ENCODE measurements at places on chromosomes 6 and 20.

DNA sequence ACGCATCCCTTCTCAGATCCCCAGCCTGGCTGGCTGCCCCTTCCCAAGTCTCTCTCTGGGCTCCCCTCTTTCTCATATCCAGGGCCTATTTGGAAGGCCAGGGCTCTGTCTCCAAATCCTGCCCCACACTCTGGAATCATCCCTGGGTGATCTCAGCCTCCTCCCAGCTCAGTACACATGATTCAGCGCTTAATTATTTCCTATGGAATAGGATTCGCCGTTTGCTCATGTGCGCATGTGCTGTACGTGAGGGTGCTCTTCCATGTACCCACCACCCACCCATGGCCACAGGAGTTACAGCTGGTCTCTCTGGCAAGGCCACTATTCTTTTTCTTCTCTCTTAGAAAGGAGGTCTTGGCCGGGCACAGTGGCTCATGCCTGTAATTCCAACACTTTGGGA is 81.7 kb upstream of the FOXP4 start:
- no peak for DNase-seq

GRCh38 chr6:80548532-80548931 is 442.1 kb downstream of the BCKDHB start:
- no peak for DNase-seq

DNA sequence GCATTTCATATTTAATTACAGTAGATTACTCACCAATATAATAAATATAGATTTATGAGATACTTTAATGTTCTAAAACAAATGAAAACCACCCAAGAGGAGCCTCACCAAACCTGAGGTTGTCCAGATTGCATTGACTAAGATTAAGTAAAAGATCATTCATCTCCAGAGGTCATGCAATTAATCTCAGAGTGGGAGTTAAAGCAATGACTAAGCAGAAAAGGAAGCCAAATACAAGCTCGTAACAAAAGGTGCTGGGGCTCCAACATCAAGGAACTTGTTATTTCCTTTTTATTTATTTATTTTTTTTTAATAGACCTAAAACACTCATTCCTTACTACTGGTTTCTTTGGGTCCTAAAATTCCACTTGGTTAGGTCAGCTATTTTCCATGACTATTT is 57.7 kb downstream of the RSPO3 start:
- DNase-seq, result no peak

- no peak for DNase-seq
These were observed 59.9 kb downstream of the MDGA1 start for GRCh38 chr6:37637562-37638413.

GRCh38 chr20:17438436-17439039 is 92.6 kb downstream of the BFSP1 start:
- no peak for DNase-seq

DNA sequence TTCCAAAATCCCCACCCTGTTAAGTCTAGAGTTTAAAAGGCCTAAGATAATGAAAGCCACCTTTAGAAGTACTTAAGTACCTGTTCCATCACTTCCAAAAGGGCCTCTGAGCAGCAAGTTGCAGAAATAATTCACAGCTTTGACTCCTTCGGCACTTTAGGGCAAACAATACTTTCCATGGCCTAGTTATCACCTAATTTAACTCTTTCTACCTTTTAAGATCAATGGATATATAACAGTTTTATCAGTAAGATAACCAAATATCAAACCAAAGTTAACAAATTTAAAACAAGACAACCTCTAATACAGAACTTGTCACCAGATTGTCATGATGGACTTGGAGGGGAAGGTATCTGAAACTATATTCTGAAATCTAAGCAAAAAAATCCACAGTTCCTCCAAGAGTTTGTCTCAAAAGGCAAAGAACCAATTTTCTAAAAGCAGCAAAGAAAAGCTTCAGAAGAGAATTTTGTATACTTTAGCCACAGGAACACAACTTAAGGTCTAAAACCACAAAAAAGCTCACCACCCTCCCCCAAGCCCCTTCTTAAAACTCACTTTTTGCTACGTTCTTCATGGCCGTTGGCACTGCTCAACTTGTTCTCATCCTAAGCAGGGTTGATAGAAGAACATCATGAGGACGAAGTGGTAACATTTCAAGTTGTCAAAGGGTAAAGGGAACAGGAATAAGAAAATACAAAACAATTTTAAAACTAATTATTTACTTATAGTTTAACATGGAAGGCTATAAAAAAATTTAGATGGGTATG is 3.5 kb downstream of the RBM39 start:
- no peak for DNase-seq

DNA sequence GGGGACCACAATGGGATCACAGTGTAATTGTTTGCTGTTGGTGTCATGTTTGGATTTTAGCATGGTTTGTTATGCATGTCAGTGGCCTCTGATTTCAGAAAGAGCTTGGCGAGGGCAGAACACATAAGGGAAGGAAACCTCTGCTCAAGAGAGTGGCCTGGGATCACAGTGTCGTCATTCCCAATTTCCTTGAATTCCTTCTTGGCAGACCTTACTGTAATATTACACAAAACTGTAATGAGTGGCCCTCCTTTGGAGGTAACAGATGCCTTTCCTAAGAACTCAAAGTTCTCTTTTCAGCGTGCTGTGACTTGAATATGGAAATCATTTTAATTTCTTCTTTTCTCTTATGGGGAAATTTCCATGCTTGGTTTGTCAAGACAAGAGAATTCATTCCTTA is 46.9 kb downstream of the JAG1 start:
- DNase-seq, result no peak

- no peak for DNase-seq
These were observed 30.7 kb downstream of the HUS1B start for GRCh38 chr6:626236-626635.

DNA sequence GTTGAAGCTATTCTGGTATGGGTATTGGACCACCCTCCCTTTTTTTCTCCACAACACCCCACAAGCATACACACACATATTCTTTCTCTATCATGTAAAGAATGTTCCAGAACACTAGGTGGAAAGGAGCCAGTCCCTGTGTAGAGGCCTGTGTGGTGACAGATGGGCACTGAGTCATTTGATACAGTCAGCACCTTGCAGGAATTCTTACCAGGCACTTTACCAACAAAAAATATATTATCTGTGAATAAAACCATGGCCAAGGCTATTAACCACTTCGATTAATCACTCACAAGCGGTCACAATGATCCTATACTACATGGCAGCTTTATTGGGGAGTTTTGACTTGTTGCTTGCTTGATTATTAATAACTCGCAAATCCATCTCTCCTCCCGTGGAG is 149.5 kb downstream of the BFSP1 start:
- DNase-seq, result no peak

DNA sequence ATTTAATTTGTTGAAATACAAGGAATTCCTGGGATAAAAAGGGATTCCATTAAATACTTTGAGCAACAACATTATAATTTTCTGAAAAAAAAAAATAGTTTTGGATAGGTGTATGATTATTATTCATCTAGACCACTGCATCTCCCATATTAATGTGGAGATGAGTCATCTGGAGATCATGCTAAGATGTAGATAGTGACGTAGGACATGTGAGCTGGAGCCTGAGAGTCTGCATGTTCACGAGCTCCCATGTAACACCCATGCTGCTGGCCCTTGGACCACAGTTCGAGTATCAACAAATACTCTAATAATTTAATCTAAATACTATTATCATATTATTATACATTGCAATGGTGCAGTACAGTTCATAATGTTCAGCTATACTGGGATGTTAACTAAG is 91.6 kb downstream of the EPM2A start:
- DNase-seq, result no peak

GRCh38 chr6:88339761-88340160 is 173.6 kb upstream of the CNR1 start:
- DNase-seq, result no peak

GRCh38 chr6:78530208-78530607 is 337.1 kb upstream of the IRAK1BP1 start:
- no peak for DNase-seq

GRCh38 chr6:40394381-40394780 is 192.8 kb downstream of the LRFN2 start:
- DNase-seq, result no peak

- no peak for DNase-seq
These were observed 74.1 kb downstream of the BFSP1 start for GRCh38 chr20:17457079-17457478.

DNA sequence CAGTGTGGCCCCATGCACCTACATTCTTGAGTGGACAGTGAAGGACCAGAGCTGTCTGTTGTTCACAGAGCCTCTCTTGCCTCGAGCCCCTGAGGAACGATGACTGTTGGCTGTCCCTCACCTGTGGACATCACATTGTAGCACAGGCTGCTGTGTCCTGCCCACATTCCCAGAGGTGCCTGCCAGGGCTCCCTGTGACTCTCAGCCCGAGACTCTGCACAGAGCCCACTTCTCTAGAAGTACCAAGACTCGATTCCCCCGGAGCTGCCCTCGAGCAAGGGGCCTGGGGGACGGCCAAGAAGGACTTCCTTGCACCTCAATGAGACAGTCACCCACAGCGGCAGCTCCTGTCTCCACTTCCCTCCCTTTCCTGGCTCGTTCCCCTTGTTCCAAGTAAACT is 28.6 kb upstream of the DLGAP4 start:
- DNase-seq, result no peak

GRCh38 chr20:24665741-24666191 is 196.3 kb downstream of the SYNDIG1 start:
- no peak for DNase-seq

- DNase-seq, result no peak
These were observed 116.6 kb downstream of the MRPL14 start for GRCh38 chr6:44010411-44011349.

DNA sequence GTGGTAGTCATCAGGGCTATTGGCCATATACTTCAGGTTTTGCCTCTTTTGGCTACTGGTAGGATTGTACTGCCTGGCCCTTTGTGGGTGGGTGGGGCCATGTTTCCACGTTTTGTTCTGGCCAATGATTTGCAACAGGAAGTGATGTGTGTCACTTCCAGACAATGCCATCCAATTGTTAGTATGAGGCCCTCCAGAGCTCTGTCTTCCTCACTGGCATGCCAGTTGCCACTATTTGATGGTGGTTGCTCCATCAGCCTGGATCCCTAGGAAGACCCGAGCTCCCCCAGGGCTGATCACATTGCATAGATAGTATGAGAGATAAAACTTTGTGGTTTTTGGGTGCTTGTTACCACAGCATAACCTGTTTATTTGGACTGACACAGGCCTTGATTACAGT is 7.7 kb upstream of the LRRN4 start:
- no peak for DNase-seq

- DNase-seq, result no peak
These were observed 50.5 kb upstream of the GCM1 start for GRCh38 chr6:53199156-53199555.

GRCh38 chr6:9943986-9944385 is 470.9 kb downstream of the TFAP2A start:
- DNase-seq, result no peak

DNA sequence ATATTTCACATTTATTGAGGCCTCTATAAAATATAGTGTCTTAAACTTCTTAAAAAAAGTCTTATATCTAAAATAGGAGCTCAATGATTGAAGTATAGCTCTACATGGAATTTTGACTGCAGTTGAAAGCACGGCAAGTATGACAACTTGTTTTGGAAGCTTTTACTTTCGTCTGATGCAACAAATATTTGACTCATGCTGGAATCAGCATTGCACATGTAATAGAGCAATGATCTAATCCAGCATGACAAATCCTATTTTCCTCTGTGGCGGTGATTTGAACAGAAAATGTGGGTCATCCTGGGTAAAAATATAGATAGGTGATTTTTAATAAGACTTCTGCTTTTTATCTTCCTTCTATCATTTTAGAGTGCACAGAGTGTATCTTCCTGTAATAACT is 111.6 kb downstream of the TINAG start:
- DNase-seq, result no peak

DNA sequence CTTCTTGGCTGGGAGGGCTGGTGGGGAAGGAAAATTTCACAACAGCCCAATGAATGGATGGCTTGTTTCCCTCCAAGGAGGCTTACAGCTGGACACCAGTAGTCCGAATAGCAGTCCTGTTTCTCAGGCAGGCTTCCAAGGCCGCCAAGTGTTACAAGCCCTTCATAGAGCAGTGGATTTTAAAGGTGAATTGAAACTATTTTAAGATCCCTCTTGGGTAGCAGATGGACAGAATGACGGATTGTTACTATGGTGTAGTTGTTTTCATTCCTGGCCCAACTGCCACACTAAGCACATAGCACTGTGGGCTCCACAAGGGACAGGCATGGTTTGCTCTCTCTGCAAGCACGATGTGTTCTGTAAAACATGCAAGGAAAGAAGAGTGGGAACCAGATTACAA is 203.3 kb upstream of the TAB2 start:
- DNase-seq, result no peak

- DNase-seq, result peak; percentile 30
These were observed 982.0 kb upstream of the EPHA7 start for GRCh38 chr6:94401311-94401710.

- DNase-seq, result no peak
These were observed 177.6 kb downstream of the ARID1B start for GRCh38 chr6:156954816-156955215.

- no peak for DNase-seq
These were observed 425.0 kb downstream of the COL12A1 start for GRCh38 chr6:74780831-74781230.

- no peak for DNase-seq
These were observed 117.4 kb upstream of the SLC24A3 start for GRCh38 chr20:19094959-19095541.

GRCh38 chr6:136087986-136088385 is 162.1 kb downstream of the MTFR2 start:
- no peak for DNase-seq

GRCh38 chr6:158767709-158768108 is 51.5 kb downstream of the EZR start:
- no peak for DNase-seq

GRCh38 chr6:46116289-46116688 is 13.5 kb upstream of the ENPP4 start:
- DNase-seq, result no peak

- no peak for DNase-seq
These were observed 45.9 kb downstream of the TBXT start for GRCh38 chr6:166121726-166122125.

GRCh38 chr6:71419217-71420094 is 130.8 kb downstream of the OGFRL1 start:
- DNase-seq, result no peak

DNA sequence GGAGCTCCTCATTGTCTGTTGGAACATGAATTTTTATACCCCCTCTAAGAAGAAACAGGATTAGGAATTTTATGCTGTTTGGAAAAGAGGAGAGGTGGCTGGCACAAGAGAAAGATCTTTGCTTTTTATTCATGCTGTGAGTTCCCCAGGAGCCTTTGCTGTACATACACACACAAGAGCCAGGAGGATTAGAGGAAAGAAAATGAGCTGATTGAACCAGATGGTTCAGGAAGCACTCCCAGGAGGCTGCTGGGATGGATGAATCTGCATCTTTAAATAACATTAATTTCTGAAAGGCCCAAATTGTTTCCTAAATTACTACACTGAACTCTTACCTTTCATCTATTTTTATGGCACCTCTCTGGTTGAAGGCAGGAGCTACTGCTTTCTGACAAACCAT is 20.1 kb upstream of the TCP11 start:
- DNase-seq, result no peak

- DNase-seq, result no peak
These were observed 335.5 kb upstream of the POU3F2 start for GRCh38 chr6:98498866-98499265.
